ENCODE measurements at places on chromosomes 6 and 20. TPM values are rescaled to one million over a fixed set of nuclear protein-coding genes. Genes with fewer than 3 reads are reported as not detected.
A peak's percentile ranks its signal among the peaks of the same experiment; 100 is the strongest.

Gene SLC35D3
- total RNA-seq, result under 0.01 TPM

GRCh38 chr6:161228921-161229591 lies 44.8 kb downstream of the AGPAT4 start:
- peak; percentile 85 for DNase-seq

DNA sequence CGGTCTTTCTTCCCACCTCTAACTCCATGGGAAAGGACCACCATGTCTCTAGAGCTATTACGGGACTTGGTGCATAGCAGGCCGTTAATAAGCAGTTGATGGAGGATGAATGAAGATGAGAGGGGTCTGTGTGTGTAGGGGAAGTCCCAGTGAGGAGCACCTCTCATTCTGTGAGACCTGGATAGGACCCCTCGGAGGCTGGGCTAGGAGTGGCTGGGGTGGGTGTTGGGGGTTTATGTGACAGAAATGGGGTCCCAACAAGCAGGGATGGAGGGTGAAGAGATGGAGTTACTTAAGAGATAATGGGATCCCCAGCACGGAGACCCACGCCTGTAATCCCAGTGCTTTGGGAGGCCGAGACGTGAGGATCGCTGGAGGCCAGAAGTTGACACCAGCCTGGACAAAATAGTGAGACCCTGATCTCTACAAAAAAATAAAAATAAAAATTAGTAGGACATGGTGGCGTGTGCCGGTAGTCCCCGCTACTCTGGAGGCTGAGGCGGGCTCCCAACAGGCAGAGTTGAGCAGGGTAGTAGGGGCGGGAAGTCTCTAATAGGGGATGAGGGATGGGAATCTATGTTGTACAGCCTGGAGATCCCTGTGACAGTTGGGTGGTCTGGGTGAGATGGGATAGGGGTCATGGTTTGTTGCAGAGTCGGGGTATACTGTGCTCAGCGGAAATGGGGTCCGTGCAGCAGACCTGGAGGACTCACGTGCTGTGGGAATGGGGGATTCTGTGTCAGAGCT lies 677 bp upstream of the ZNF341 start:
- DNase-seq, result no peak

DNA sequence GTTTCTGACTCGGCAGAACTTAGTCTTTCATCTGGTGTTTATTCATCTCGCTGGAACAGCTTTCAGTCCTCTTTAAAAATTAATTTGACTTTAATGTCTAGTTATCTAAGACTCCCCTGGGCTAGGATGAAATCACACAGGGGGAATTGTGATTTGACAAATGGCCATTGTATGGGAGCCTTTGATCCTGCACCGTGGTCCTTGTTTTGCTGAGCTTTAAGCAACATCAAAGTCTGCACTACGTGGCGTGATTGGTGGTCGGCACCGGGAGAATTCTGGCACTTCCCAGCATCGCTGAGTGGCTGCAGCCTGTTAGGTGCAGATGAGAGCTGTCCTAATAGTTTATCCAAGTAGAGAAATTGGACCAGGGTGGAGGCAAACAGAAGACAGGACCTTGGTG lies 146.9 kb downstream of the TBC1D7 start:
- DNase-seq, result no peak

- DNase-seq, result no peak
Observed at GRCh38 chr6:80251321-80251720, 144.8 kb downstream of the BCKDHB start.

GRCh38 chr20:17882065-17882833 lies 86.3 kb downstream of the SNX5 start:
- DNase-seq, result no peak

DNA sequence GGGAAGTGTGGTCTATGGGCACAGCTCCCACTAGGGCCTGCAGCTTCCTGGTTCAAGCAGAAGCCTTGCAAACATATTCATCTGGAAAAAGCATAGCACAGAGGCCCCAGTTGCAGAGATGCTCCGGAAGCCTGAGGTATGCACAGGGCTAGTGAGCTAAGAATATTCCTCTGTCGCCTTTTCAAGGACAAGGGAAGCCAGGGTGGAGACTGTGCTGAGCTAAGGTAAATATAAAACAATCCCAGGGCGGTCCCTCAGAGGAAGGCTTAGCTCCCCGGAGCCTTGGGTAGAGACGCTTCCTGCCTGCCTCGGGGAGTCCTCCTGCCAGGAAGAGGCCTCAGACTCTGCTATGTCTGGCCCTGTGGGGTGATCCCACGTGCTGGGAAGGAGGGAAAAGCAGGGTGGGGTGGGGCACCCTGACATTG lies 134.8 kb upstream of the FOXA2 start:
- no peak for DNase-seq

All from bronchial epithelial cell (primary cell).